Forelimb muscle (tissue), 1 donor: ENCODE measurements at places on chromosomes 1 and 21.

DNA sequence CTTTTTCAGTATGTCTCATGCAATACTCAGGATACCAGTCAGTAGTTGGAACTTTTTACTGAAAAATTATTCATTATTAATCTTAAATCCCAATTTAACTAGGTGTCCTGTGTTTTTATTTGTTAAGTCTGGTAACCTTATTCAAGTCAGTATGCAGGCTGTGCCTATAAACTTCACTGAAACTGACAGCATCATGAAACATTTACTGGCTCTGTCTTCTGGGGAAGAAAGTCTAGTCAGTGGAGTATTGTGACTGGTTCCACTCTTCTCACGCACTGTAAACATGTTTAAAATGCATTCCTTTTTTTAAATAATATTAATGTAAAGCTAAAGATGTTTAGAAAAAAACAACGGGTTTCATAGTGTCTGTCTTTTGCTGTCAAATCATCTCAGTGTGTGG is 739.7 kb downstream of the LTN1 start:
- no peak for DNase-seq

DNA sequence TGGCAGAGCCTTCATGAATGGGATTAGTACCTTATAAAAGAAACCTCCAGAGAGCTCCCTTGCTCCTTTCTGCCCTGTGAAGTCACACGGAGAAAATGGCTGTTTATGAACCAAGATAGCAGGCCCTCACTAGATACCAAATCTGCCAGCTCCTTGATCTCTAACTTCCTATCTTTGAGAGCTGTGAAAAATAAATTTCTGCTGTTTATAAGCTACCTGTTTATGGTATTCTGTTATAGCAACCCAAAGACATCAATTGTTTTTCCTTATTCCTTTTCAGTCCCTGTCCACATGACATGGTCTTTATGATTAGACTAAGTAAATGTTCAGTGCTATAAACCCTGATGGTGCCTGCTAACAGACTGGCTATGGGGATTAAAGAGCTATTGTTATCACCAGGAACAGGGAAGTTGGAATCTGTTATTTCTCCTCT is 9.7 kb upstream of the STIL start:
- DNase-seq, result no peak

DNA sequence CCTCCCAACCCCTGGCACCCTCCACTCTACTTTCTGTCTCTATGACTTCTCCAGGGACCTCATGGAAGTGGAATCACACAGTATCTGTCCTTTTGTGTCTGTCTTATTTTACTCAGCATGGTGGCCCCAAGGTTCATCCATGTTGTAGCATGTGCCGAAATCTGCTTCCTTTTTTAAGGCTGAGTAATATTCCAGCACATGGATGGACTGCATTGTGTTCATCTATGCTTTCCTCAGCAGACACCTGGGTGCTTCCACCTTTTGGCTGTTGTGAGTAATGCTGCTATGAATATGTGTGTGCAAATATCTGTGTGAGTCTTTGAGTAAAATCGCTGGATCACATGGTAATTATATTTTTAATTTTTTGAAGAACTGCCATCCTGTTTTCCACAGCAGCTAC is 1.6 kb upstream of the PFKL start:
- DNase-seq, result no peak

GRCh38 chr1:67704351-67704750 is 19.4 kb downstream of the GADD45A start:
- DNase-seq, result no peak

DNA sequence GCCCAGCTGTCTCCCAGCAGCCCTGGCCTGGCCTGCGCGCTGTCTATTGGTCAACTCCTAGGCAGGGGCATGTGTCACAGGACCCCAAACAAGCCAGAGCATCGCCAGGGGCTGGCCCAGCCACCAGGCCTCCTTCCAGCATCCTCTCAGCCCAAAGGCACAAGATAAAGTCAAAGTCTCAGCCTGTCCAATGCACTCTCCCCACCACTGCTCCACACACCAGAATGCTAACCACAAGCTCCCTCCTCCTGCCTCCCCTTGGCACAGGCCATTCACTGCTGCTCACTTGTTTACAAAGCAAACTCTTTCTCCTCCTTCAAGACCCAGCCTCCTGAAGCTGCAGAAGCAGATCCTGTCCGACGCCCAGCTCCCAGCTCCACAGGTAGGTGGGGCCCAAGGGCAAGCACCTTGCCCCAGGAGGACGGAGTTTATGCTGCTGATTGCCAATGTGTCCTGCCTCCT is 133.4 kb downstream of the DMRTB1 start:
- no peak for DNase-seq

DNA sequence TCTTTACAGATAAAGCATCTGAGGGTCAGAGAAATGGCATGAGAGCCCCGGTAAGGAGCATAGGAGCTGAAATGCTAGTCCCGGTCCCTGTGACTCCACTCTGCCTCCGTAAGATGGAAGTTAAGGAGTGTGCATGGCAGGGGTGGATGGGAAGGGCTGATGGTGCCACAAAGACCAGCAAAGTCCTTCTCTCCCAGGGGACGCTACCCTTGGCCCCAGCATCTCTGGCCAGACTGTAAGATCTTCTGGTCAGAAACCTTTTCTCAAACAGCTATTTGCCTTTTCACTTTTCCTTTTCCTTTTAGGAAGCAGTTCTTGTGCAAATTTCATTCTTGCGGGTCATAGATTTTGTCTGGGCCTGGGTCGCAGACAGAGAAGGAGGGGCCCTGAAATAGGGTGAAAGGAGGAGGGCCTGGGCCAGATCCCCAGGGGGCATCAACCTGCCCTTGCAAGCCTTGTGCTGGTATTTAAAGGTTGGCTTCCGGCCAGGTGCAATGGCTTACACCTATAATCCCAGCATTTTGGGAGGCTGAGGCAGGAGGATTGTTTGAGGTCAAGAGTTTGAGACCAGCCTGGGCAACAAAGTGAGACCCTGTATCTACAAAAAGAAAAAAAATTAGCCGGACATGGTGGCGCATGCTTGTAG is 14.4 kb upstream of the EPS8L3 start:
- DNase-seq, result no peak

DNA sequence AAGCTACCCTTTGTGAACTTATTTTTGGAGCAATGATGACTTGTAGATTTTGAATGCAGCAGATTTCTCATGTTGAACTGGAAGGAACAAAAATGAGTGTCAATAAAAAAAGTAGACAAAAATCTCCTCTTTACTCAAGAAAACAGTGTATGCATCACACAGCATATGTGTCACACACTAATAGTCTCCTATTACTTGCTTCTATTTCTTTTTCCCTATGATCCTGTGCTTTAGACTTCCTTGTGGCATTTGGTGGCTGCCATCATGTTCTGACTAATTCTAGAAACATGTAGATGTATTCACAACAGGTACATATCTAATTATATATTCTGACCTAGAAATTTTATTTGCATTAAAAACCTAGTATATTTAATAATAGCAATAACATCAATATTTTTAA is 14.3 kb downstream of the RC3H1 start:
- DNase-seq, result no peak

DNA sequence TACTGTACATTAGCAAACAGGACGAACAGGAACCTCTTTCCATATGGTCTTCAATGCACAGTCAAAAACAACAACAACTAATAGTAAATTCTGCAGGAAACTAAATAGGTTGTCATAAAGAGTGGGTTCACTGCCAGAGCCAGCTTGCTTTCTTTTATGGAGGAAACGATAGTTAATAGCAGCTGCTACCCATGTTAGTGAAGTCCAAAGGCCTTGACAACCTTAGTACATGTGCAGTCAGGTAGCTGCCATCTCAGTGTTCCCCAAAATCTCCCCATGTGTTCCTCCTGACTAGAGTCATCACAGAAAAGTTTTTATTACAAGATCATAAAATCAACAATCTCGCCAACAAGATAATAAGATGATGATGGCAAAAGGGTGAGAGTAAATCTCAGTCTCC is 16.6 kb upstream of the ADORA3 start:
- no peak for DNase-seq

- DNase-seq, result no peak
Measured at GRCh38 chr1:29096231-29096886, 27.3 kb downstream of the TMEM200B start.

- no peak for DNase-seq
Measured at GRCh38 chr1:201582705-201583442, 43.9 kb downstream of the NAV1 start.

GRCh38 chr1:65469889-65470340 is 49.4 kb downstream of the LEPR start:
- DNase-seq, result no peak
